Jurkat, Clone E6-1 (cell line): ENCODE measurements at places on chromosomes 3 and 15.

GRCh38 chr15:75468913-75469598, 17.6 kb upstream of the SIN3A start:
- no peak for DNase-seq

DNA sequence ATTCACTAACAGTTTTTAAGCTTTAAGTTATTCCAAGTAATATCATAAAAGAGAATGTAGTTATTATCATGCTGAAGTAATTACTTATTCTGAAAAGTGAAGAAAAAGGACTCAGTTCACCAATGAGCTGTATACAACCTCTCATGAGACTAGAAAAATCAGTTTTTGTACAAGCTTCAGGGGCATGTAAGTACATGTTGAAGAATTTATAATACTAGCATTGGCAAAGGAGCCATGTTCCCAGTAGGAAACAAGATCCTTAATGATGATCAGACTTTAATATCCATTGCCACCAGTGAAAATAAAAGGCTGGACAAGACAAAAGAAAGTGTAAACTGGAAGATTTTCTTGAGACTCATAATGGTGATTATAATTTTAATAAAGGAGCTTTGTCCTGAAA, 532.8 kb downstream of the PLOD2 start:
- DNase-seq: no peak

- DNase-seq: no peak
These were observed 82.3 kb upstream of the RNU6-1 start for GRCh38 chr15:67922106-67922675.

DNA sequence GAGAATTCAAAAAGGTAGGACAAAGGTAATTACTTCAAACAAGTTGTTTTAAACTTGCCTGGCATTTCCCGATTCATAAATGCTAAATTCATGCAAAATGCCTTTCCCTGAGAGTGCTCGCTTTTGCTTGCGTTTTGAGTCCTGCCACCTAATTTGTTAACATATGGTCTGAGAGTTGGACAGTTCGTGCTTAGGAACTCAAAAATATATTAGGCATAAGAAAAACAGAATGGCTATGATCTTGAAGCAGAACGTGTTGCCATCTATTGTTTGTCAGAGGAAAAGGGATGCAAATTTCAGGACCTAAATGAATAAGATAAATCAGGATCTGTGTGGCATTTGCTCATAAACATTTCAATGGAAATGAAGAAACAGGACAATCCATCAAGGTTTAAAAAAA, 195.8 kb downstream of the ZMAT3 start:
- DNase-seq: no peak

DNA sequence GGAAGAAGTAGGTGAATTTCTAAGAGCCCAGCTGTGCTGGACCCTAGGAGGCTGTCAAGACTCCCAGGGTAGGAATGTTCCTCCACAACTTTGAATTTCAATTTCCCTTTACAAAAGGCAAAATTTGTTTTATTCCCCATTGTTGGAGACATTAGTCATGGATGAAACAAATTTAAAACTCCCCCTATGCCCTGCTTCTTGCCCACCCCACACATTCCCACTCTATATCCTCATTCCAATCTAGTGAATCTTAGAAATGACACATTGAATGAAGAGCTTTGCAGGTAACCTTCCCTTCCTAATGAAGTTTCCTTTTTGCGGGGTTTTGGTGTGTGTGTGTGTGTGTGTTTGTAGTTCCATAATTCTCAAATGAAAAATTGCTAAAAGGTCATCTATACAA, 72.6 kb downstream of the CCNL1 start:
- DNase-seq: no peak

- no peak for DNase-seq
These were observed 5.8 kb upstream of the CCR3 start for GRCh38 chr3:46236294-46237054.

GRCh38 chr3:123914829-123915228, 30.7 kb upstream of the MYLK start:
- no peak for DNase-seq

DNA sequence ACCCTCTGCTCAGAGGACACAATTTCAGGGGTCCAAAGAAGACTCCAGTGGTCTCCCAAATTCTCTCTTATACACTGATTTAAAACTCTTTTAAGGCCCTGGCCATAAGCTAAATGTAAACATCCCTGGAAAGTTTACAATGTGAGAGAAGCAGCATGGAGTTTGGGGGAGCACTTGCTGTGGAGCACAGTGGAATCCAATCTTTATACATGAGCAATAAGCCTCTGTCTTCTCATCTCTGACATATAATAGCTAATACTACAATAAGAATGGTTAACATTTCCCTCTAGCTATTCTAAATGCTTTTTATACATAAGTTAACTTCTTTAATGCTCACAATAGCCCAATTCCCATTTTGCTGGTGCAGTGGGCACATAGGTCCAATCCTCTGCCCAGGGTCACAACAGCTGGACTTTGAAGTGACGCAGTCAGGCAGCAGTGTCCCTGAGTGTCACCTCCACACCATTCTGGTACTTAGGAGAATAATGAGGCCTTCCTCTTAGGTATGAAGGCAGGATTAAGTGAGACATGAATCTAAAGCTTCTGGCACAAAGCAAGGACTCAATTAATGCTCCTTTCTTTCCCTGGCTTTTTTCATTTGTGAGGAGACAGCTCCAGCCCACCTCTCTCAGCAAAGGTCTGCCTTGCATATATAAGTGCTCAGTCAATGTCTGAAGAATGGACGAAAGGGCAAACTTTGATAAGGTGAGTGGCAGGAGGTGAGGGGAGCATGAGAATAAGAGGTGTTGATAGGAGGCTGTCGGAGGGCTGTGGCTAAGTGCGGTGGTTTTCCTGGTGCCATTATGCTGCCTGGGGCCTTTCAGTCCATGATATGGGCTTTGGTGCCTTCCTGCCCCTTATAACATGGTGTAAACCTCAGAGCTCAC, 26.3 kb downstream of the CCNL1 start:
- DNase-seq: no peak

DNA sequence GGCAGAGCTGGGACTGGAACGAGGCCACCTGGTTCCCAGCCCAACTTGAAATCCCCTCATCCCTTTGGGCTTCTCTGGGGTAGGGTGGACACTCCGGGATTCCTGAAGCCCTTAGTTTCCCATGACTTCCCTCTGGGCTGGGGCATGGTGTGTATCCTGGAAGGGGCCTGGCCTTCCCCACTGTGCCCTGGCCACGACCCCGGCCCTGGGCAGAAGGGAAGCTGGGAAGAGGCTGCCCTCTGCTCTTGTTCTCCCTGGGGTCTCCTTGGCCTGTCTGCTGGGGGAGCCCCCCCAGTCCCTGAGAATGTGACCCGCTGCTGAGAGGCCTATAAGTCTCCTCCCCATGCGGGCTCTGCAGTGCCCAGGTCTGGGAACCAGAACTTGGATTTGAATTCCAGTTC, 104.9 kb downstream of the LINGO1 start:
- DNase-seq: no peak

DNA sequence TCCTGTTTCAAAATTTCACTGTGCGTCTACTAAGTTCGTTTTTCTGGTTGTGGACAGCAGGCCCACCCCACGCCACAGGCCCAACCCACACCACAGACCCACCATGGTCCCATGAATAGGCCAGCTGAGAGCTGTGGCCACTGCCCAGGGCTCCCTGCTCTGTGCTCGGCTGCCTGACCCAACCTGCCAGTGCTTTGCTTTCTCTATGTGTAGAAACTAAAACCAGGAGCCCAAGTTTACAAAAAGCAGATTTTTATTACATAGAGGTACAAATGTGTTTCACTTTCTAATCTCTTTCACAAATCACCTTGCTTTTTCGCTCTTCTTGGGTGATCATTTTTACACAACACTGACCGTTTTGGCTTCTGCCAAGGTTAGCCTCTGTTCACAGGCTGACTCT, 69.1 kb downstream of the HERC2 start:
- no peak for DNase-seq

DNA sequence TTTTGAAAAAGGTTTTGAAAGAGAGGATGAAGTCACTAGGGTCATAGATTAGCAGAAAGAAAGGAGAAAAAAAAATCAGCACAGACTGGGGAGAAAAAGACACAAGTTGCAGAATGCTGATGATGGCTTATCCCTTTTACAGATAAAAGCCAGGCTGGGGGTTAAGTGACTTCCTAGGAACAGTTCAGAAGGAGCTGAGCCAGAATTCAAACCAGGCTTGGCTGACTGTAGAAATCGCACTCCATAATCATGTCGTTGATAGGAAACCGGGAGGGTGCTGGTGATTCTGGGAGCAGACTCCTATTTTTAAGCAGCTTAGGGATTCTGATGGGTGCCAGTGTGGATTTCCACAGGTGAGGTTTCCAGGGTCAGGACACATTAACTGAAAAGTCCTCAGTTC, 159.5 kb upstream of the BHLHE40 start:
- DNase-seq: no peak

DNA sequence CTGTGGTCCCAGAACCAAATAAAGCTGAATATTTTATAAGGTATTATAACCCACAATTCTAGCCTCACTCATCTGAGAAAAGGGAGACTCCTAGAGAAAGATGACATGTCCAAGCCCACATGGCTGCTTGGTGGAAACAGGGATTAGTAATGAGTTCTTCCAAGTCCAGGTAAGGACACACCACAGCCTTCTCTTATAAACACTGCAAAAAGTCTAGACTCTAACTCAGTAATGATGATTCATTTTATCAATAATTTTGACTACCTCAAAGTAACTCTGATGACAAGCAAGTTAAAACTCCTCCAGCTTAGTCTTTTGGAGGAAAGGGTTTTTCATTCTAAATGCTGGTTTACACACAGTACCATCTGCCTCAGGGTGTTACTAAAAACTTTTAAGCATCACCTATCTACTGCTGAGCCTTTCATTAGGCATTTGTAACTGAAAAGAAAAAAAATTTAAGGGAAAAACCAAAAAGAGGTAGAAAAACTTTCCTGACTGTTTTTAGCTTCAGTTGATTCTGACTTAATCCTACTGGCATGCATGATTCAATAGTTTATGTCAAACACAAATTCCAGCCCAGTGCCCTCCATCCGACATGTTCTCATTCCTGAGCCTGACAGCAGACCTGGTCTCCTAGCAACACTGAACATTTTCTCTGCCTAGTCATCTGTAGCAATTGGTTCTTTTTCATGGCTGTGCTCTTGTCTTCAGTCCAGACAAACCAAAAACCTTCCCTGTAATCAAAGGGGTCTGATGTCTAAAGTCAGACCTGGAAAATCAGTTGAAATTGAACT, 43.9 kb downstream of the P3H2 start:
- no peak for DNase-seq

- no peak for DNase-seq
These were observed 15.1 kb upstream of the POMGNT2 start for GRCh38 chr3:43120937-43121336.

DNA sequence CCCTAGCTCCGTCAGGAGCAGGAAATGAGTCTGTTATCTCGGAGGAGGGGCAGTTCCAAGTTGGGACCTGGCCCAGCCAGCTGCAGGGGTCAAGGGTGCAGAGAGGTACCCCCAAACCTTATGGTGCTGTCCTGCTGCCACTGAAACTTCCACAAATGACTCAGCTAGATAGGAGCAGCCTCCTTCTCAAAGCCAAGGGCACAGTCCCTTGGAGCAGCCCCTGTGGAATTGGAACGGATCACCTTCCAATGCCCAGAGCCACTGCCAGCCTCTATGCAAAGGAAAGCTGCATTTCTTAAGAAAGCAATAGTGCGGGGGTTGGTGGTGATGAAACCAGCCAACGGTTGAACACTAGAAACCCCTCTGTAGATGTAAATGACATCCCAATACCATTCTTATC, 19.6 kb upstream of the LRRK1 start:
- DNase-seq: no peak

DNA sequence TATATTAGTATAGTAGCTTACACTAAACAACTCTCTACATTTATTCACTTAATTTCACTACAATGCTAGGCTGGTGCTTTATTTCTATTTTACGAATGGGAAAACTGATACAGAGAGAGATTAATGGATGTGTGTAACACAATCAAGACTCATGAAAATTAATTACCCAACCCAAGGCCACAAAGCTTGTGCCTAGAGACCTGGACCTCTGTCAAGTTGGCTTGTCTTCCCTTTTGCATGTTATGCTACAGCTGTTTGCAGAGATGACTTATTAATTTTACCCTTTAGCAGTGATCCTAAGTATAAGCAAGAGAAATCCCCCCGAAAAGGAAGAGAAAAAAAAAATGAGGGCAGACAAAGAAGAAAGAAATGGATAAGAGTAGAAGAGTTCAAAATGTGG, 162.5 kb downstream of the C3orf38 start:
- no peak for DNase-seq

- no peak for DNase-seq
These were observed 30.6 kb upstream of the LYSMD4 start for GRCh38 chr15:99763827-99764226.

DNA sequence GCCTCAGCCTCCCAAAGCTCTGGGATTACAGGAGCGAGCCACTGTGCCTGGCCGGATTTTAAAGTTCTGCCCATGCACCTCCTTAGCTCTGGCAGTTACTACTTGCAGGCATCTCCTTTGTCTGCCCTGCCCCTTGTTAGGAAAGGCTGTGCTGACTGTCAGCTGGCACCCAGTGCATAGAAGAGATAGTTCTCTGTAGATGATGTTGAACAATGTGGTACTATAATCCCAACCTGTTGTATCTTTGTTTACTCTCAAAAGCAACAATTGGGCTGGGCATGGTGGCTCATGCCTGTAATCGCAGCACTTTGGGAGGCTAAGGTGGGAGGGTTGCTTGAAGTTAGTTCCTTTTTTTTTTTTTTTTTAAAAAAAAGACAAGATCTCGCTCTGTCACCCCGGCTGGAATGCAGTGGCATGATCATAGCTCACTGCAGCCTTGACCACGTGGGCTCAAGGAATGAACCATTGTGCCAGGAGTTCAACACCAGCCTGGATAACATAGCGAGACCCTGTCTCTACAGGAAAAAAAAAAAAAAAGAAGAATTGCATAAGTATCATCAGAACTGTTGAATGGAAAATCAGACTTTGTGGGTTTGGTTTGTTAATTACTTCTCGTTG, 30.6 kb downstream of the FLNB start:
- no peak for DNase-seq

DNA sequence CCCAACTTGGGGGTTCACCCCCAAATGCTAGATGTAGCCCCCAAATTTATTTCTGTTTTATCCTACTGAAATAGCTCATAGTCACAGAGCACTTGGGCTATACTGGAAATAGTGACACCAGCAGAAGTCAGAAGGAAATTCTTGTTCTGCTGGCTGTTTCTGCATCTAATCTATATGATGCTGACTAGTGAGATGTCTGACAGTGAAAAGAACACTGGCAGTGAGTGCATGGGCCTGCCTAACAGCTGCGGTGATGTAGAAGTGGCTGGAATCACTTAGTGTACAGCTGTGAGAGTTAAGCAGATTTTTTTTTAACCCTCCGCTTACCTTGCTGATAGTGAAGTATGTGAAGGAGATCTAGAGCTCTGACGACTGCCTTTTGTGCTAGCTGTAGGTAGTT, 14.0 kb downstream of the TTC14 start:
- DNase-seq: no peak

DNA sequence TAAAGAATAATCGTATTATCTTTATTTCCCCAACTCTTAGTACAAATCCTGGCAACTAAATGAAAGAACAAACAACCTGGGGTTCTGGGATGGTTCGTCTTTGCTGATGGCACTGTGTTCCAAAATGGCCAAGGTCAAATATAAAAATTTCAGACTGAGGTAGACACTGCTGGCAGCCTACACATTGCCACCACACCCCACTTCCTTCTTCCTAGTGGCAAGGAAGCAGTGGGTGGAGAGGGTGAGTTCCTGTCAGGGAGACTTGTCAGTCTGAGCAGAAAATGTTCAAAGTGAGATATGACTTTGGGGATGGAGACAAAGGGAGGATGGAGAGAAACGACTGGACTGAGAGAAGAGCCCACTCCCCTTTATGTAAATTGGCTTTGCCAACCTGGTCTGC, 69.6 kb downstream of the LMCD1 start:
- peak; percentile 4 for DNase-seq
